ENCODE measurements at places on chromosomes 3 and 15.

GRCh38 chr3:50554553-50554952 is 13.0 kb downstream of the C3orf18 start:
- DNase-seq: no peak

GRCh38 chr3:13189639-13190377 is 116.6 kb upstream of the IQSEC1 start:
- no peak for DNase-seq

DNA sequence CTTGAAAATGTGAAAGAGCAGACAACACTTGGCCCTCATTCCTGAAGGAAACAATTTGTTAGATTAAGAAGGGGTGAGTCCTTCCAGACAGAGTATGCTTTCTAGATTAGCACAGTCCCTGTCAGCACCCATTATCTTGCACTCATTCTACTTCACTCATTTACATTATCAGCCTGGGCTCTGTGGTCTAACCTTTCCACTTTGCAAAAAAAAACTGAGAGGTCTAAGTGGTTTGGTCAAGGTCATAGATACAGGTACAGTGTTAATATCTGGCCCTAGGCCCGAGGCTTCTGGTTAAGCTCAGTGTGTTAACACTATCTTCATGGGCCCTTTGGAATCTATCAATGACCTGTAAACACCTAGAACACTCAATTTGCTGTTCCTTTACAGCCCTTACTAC is 123.4 kb upstream of the LRRN1 start:
- no peak for DNase-seq

DNA sequence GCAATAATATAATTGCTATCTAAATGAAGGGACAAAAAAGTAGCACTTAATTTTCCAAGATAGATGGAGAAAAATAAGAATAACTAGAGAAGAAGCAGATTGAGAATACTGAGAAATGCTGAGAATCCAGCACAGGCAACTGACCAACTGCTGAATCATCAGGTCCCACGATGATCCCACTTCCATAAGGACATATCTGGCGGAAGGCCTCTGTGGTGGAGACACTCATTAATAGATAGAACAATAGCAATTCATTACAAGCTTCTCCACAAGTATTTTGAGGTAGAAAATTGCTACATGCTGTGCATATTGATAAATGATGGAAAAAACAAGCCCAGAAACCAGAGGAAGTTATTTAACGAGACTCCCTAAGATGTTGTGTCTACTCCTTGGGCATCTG is 105.9 kb downstream of the DUT start:
- no peak for DNase-seq

- DNase-seq: peak; percentile 14
Measured at GRCh38 chr3:126124148-126124868, 40.4 kb upstream of the SLC41A3 start.

GRCh38 chr3:148147903-148148302 is 549.8 kb upstream of the AGTR1 start:
- no peak for DNase-seq

- peak; percentile 81 for DNase-seq
Measured at GRCh38 chr3:44976002-44976815, at the start of the genes EXOSC7 and ZDHHC3. EXOSC7 (plus strand) TSS chr3:44976244; CDS start chr3:44976278, 34 bp downstream. ZDHHC3 (minus strand) TSS chr3:44976174; CDS start chr3:44959436, 16,738 bp downstream.

- DNase-seq: no peak
Measured at GRCh38 chr15:25713736-25714537, 149.2 kb downstream of the ATP10A start.

DNA sequence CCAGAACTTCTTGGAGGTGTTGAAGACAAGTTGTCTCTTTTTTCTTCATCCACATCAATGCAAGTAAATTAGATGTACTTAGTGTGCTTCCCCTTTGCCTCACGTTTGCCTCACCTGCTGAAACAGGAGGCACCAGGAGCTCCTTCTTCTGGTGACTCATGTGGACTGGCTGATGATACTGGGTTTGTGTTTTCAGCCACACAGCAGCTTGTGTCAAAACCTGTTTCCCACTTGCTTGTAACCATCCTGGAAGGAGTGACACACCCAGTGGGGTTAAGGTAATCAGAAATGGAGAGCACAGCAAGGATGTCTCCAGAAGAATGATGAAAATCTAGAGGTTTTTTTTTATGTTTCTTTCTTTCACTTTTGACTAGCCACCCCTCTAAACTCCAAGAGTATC is 143.3 kb upstream of the RBMS3 start:
- no peak for DNase-seq

GRCh38 chr3:105758451-105758850 is 110.4 kb downstream of the CBLB start:
- no peak for DNase-seq

DNA sequence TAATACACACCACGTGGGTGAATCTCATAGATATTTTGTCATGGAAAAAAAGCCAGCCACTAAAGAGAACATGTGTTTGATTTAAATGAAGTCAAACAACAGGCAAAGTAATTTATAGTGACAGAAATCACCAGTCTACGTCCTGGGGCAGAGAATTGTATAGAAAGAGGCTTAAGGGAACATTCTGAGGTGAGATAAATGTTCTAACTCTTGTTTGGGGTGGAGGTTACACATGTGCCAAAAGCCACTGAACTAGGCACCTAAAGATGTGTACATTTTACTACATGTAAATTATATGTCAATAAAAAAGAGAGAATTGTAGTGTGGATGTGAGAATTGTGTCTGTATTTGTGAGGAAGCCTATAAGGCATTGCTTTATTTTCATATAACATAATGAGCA is 184.9 kb downstream of the NEK10 start:
- no peak for DNase-seq

GRCh38 chr3:195763843-195764825 is 43.4 kb downstream of the MUC20 start:
- DNase-seq: no peak

DNA sequence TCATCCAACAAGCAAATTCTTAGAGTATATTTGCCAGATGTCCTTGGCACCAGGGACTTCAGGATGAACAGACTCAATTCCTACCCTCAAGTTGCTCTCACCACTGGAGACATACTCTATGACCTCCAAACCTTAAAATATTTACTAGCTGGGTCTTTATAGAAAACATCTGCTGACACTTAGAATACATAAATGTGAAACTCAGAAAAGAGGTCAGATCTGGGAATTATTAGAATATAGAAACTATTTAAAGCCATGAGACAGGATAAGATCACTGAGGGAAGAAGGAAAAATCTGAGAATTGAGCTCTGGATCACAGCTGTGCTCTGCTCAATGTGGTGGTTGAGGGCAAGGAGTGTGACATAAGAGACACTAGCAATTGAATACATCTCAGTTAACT is 695.4 kb upstream of the UBE2E2 start:
- DNase-seq: no peak

DNA sequence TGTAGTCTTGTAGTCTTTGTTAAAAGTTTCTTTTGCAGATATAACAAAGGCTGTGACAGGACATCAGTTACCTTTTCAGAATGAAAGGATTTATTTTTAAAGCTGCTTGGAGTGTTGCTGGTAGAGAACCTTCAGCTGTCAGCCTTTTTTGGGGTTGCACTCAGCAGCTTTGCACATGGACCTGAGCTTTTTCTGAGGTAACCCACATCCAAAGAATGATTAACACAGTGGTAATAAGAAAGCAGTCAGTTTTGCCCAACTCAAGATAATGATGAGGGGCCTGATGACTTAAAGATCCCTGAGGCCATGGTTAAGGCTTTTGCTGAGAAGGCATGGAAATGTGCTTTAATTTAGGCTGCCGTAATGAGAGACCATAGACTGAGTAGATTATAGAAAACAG is 1042.7 kb downstream of the PLOD2 start:
- DNase-seq: no peak

DNA sequence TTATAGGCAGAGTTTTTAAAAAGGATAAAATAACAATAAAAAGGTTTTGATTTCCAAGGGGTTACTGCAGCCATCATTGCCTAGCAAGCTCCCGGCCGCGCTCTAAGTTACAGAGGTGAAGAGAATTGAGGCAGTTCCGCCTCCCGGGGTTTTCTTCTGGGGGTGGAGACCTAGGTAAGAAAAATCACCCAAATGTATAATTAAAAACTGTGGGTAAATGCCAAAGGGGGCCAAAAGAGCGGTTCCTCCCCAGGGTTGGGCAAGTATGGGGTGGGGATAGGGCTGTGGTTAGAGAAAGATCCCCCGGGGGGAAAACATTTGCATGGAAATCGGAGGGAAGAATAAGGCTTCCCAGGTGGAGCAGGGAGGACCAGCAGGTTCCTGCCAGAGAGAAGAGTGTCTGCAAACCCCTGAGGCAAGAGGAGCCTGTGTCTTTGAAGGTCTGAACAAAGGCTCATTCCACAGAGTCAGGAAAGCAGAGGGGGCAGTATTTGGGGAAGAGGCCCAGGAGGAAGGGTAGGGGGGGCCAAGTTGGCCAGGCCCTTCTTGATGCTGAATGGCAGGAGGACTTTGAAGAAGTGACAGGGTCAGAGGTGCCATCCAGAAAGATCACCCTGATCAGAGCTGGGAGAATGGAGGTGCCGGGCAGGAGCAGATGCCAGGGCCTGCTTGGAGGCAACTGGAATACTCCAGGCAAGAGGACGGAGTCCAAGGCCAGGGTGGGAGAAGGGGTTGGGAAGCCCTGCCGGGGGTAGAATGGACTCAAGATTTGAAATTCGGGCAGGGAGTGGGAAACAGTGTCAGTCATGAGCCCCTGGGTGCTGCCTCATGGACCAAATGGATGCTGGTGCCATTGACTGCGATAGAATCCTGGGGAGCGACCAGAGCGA is 152.9 kb upstream of the RGMA start:
- no peak for DNase-seq

GRCh38 chr3:98743071-98743470 is 20.1 kb upstream of the ST3GAL6 start:
- no peak for DNase-seq

GRCh38 chr3:194518652-194519051 is 31.9 kb upstream of the ATP13A3 start:
- DNase-seq: no peak

DNA sequence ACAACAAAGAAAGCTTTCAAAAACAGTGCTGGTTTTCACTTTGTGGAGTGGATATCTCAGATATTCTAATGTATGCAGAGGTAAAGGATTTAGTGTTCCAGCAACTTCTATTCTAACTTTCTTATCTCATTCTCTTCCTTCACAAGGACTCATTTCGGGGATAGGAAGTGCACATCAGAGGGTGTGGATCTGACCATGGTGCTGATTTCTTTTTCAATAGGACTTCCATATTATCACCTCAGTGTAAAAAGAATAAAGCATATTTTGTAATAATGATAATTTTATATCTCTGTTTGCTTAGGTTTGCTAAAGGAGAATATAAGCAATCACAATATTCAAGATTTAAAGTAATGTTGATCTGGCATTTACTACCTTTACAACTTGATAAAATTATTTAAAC is 12.5 kb upstream of the CADM2 start:
- no peak for DNase-seq

DNA sequence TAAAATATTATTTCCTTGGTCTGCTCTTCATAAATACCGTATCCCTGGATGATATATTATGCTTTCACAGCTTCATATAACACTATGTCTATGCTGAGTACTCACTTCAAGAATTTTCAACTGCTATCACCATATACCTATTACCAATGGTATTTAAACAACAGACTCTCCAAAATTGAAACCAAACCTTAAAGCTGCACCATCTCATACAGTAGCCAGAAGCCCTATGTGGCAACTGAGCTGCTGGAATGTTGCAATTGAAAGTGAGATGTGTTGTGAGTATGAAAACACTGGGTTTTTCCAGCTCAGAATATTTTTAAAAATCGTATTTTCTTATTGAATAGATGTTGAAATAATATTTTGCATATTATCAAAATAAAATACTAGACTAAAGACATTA is 130.1 kb upstream of the GOLGA6L6 start:
- DNase-seq: no peak

- DNase-seq: no peak
Measured at GRCh38 chr3:4271834-4272233, 31.3 kb upstream of the SETMAR start.

DNA sequence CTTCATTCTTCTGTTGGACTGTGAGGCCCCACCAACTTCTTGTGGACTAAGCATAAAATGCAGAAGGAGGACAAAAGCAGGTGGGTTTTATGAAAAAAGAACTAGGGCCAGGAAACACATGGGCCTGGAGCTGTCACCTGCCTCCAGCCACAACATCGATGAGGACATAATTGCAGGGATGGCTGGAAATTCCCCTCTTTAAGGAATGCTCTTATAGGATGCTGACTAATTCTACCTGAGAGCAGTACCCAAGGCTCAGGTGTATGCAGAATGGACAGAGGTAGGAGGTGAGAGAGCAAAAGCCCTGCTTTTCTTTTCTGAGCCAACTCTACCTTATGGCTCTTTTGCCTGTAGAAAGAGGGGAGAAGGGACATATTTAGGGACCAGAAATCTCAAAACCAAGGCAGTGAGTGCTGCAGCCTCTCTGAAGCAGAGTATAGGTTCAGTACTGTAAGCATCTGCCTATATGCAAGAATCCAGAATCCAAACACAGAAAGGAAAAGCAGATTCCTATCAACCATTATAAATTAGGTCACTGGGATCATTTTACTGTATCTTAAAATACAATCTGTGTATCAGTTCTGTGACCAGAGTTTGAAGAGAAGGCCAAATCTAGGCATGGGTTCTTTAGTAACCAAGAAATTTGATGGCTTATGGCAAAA is 205.3 kb upstream of the WNT5A start:
- DNase-seq: no peak

DNA sequence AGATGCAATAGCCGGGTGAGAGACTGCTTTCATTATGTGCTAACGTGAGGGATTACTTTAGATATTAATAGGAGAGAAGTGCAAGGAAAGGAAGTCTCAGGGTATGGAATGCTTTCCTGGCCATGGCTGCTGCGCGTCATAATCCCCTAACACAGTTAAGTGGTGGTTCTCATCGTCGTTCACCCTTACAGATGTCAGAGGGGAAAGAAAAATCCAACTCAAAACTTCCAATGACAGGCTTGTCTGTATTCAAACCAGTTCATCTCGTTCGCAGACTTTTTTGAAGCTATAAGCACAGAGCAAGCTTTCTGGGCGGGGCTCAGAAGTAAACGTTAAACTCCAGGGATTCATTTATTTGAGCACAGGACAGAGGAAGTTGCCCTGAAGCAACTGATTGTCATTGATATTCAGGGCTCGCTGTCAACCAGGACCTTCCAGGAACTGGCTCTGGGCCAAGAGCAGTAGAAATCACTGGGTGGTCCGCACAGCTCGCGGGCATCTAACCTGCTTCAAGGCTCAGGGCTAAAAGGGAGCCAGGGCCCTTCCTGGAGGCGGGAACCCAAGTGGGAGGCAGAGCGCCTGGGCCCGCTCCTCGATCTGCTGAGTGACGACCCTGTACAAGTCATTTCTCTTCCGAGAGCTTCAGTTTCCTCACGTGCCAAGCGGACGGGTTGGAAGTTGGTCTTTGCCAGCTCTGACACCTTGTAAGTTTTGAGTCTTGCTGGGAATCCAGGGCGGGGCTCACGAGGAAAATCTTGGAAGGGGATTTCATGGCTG is 1.1 kb upstream of the LPP start:
- DNase-seq: peak; percentile 62

DNA sequence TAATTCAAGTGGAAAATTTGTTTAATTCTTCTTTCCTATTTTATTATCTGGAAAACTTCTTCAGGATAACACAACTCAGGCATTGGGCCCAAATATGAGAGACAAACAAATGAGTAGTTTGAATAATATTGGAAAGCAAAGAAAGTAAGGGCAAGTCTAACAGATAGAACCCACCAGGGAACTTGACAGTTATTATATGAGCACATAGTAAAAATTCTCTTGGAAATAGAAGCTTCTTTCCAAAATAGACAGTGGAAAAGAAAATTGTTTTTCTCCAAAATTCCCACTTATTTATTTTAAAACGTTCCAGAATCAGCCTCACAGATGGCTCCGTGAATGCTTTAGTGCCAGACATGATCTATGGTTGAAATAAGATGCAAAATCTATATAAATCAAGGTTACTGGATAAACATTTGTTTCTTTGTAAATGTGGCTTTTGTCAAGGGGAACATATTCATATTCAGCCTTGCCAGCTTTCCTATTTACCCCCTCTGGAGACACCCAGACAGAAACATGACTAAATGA is 23.9 kb downstream of the LDHAL6B start:
- no peak for DNase-seq
